ENCODE measurements at places on chromosomes 5 and 9.

GRCh38 chr5:82106756-82107155 is 134.9 kb downstream of the ATG10 start:
- DNase-seq: no peak

DNA sequence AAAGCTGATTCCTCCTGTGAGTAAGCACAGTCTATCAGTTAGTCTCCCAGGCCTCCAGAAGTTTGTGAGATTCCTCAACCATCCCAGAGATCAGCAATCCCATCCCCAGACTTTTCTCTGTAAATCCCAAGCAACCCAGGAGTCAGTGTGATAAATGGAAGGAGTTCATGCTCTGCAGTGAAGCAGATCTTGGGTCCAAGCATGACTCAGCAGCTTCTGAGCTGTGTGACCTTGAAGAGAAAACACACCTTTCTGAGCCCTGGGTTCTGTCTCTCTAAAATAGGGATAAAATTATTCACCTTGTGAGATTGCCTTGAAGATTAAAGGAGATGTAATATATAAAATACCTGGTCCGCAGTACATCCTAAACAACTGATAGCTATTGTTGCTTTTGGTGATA is 318.7 kb downstream of the ASTN2 start:
- no peak for DNase-seq

DNA sequence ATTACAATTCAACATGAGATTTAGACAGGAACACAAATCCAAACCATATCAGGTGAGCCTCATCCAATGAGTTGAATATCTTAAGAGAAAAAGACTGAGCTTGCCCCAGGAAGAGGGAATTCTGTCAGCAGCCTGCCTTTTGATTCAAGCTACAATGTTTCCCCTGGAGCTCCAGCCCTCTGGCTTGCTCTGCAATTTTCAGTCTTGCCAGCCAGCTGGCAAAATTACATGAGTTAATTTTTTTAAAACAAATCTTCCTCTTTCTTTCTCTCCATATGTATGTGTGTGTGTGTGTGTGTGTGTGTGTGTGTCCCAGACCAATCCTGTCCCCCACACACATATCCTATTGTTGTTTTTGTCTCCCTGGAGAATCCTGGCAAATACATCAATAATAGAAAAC is 313.2 kb downstream of the CDH10 start:
- DNase-seq: no peak

GRCh38 chr5:157288405-157289163 is 22.7 kb downstream of the CYFIP2 start:
- no peak for DNase-seq

DNA sequence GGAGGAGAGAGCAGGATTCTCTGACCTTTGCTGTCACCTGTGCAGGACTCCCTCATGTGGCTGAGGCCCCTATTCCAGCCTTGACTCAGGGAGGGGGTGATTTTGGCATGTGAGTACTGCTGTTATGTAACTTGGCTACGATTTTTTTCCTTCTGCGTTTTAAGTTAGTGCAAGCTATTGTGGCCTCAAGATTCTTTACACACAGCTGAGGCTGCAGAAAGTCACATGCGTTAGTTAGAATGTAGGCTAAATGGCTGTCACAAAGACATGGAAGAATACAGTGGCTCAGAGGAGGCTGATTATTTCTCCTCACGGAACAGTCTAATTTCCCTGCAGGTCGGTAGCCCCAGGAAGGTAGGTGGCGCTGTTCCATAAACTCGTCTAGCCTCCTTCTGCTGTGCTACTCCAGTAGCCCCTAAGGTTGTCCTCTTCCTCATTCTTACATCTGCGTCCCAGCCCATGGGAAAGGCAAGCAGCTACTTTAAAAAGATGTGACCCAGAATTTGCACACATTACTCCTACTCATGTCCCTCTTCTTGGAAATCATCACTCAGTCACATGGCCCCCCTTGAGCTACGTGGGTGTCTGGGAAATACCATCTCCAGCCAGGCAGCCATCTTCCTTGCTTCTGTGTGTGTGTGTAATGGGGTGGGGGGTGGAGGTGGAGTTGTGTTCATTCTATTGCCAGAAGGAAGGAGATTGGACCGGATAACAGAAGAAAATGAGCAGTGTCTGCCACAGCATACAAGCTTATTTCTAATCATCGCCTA is 486.6 kb downstream of the CCDC171 start:
- DNase-seq: no peak

DNA sequence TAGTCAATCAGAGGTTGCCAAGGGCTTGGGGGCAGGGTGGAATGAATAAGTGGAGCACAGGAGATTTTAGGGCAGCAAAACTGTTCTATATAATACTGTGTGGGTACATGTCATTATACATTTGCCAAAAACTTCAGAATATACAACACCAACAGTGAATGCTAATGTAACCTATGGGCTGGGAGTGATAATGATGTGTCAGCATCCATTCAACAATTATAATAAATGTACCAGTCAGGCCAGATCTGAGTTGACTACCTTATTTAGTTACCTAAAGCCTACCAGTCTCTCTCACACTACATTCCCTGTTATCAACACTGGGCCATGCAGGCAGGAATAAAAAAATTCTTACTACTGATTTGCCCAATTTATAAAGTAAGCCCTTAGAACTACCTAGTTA is 884.5 kb downstream of the TLE1 start:
- no peak for DNase-seq

GRCh38 chr9:33458444-33458843 is 11.1 kb upstream of the AQP3 start:
- DNase-seq: no peak

GRCh38 chr5:6744841-6745705 is 31.8 kb downstream of the TENT4A start:
- DNase-seq: no peak

GRCh38 chr5:86442036-86442745 is 175.6 kb upstream of the COX7C start:
- no peak for DNase-seq

DNA sequence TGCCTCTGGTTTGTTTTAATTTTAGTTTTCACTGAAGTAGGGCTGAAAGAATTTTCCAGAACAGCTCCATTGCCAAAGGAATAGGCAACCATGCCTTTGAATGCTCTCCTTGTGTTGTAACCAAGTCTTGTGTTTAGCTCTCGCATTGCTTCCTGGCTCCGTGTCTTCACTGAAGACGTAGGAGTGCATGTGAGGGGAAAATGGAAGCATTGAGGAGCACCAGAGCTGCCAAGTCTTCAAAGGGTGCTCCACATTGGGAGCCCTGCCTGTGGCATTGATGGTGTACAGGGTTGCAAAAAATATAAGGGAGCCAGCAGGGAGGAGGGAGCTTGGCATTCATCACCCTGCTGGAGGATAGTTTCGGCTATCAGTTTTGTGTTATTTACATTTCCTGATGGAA is 86.6 kb downstream of the NTRK2 start:
- no peak for DNase-seq

- no peak for DNase-seq
Observed at GRCh38 chr5:66342341-66342880, 198.3 kb downstream of the SREK1 start.

DNA sequence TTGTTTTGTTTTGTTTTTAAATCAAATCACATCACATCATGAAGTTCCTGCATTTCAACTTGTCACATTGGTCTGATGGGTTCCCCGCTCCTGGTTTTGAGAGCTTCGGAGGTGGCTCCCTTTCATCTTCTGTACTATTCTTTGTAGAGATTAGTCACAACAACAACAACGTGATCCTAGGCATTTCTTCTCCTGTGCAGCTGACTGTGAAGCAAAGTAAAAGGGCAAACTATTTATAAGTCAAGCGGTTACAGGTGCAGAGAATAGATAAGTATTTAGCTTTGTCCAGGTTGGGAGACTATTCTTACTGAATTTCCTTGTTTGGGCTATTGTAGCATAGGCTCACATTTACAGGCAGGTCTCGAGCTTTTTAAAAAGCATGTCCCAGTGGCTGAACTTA is 197.7 kb upstream of the CDKN2B start:
- DNase-seq: no peak

All from NCI-H524 treated with DMSO at 0.1 percent for 48 hours (cell line).